ENCODE measurements at places on chromosomes 3 and 15.
A peak's percentile ranks its signal among the peaks of the same experiment; 100 is the strongest.

GRCh38 chr15:75129788-75130187 is 71.9 kb upstream of the C15orf39 start:
- DNase-seq = no peak

DNA sequence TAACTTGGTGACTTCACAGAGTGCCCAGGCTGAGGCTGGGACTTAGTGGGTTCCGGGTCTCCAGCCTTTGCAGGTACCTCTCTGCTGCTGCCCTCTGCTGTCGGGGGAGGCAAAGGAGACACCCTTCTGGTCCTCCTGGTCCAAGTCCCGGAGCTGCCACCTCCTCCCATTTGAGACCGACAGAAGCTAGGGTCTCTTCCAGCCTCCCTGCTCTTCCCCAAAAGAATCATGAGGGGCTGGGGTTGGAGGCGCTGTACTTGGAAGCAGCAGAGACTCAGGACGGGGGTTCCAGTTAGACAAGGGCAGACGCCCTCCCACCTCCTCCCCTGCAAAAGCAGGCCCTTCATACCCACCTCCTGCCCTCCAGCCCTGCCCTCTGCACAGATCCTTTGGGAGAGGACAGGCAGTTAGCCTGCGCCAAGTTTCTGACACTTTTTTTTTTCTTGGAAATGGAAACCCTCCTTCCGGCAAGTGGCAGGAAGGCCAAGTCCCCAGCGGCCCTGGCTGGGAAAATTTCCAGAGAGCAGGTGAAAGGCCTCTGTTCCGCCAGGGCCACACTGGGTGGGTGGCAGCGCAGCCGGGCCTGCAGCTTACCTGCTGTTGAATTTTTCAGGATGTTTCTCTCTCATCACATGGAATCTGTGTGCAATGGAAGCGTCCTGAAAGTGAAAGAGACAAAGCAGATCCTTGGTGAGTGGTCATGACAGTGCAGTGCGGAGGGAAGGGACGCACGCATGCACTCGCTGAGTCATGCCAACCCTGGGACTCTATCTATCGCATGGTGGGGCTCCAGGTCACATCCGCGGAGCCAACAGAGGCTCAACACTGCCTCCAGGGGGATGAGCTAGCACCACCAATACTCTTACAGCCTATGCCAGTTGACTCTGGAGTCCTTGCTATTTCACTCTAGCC is 119.9 kb downstream of the DGKG start:
- peak; percentile 82 for DNase-seq

GRCh38 chr3:105752791-105753415 is 115.9 kb downstream of the CBLB start:
- no peak for DNase-seq

DNA sequence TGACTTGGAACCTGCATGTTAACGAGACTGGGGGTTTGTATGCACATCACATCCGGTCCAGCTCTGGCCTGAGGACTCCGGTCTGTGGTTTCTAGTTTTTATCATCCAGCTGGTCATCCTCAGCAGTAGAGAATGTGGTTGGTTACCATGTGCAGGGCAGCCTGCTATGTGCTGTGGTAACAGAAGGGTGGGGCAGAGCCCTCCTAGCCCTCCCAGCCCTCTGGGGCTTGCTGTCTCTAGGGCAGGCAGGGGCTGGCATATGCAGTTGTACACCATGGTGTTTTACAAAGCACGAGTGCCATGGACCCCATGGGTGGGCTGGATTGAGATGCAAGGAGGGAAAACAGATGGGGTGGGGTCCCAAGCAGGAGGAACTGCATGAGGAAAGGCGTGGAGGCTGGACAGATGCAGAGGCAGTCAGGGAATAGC is 70.2 kb downstream of the APBA2 start:
- DNase-seq = no peak

GRCh38 chr15:50944672-50945071 is 36.2 kb downstream of the AP4E1 start:
- DNase-seq = no peak

- DNase-seq = no peak
These were observed 859 bp downstream of the RORA start for GRCh38 chr15:61227950-61228936.

DNA sequence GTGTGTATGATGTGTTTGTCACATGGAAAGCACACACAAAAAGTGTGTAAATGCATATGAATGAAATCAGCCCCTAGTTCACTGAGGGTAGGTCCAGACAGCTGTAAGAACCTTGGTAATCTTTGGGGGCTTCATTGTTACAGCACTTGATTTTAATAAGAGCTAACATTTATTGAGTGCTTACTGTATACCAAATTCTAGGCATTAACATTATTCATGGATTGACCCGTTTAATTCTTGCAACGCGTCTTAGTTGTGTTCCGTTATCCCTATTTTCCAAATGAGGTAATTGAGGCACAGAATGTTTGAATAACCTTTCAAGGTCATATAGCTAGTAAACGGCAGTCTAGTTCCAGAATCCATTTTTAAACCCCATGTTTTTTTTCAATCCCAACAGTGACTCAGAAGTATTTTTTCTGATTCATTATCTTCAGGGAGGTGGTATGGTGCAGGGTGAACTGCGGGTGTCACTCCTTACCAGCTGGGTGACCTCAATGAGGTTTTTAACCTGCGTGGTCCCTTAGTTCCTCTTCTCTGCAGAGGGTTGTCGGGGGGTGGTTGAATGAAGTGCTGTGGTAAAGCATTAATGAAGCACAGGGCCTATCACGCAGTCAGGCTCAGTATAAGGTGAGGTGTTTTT is 14.2 kb downstream of the RAB8B start:
- DNase-seq = no peak

- no peak for DNase-seq
These were observed 80.8 kb downstream of the SLC49A4 start for GRCh38 chr3:122875547-122876127.

DNA sequence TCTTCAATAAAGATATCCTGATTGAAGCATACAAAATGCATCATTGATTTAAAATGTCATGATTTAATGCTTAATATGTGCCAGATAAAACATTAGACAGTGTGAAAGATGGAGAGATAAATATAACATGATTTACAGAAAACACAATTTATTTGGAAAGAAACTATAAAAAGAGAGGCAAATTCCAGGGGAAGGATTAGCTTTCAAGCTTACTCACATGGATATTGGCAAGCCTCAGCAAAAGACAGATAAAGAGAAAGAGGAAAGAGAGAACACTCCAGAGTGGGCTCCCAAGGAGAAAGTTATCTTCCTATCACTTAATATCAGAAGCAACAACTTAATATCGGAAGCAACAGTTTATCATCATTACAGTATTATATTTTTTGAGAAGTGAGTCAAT is 1036.5 kb downstream of the SQOR start:
- no peak for DNase-seq

Measured in left cardiac atrium (tissue), 4 donors.